Epithelial cell of proximal tubule (primary cell): ENCODE measurements at places on chromosomes 7 and 10. TPM values are rescaled to one million over a fixed set of nuclear protein-coding genes. Genes with fewer than 3 reads are reported as not detected.

GRCh38 chr10:71790749-71791440 is 17.6 kb upstream of the VSIR start:
- DNase-seq, result no peak

GRCh38 chr10:98255146-98255877 is 12.7 kb downstream of the LOXL4 start:
- DNase-seq, result no peak

DNA sequence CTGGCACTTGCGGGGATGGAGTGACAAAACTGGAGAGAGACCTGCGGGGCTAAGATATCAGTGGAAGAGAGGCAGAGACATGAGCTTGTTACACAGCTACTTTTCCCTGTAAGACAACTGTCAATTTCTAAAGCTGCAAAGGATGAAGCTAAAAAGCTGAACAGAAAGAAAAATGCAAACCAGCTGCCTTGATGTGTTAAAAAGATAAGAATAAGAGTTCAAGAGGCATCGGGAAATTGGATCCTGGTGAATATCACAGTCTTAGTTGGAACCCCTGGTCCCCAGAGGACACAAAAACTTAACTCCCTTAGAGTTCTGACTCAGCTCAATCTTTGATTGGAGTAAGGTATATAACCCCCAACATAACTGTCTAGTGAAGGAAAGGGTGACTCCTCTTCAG is 38.8 kb downstream of the VPS41 start:
- no peak for DNase-seq

DNA sequence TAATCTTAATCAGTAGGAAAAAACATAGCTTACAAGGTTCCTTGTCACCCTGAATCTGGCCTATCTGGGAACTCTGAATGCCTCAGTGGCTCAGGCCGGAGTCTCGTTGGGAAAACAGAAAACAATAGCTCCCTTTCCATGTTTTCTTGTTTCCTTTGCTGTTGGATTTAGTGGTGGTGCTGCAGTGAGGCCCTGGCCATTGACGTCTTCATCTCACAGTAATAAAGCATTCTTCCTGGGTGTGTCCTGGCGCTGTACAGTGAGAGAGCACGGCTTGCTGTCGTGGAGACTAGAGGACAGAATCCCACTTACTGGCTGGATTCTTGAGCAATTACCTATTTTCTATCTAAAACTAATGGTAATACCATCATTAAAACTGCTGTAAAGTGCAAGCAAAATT is 1.3 kb upstream of the SPOCK2 start:
- DNase-seq, result no peak

DNA sequence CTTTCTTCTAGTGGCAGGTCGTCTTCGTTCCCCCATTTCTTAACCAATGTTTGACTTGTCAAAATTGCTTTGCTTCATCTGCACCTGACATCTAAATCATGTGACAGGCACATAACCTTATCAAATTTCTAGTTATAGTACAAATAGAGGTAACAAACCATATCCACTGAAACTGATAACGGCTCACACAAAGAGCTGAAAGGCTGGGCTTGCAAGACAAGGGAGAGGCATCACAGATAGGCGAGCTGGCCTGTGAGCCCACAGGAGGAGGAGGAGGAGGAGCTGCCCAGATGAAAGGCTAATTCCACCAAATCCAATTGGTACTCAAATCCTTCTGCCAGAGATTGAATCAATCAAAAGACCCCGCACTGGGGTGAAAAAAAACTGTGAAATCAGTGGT is 80.2 kb upstream of the NEBL start:
- DNase-seq, result no peak

DNA sequence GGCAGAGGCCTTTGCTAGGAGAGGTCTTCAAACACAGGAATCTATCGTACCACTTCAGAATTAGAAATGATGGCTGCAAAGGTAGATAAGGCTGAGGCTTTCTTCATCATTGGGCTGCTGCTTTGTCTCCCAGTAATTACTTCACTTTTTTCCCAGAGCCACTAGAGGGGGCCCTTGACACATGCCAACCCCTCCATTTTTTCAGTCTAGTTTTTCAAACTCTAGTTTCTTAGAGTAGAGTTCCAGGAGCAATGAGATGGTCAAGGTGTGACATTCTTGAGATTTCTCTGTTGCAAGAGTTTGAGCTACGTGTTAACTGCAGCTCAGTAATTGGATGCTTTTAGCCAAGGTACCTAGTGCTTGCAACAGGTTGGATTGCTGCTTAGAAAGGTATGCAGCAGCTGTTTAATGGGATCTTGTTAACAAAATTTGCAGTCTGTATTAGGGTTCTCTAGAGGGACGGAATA is 33.8 kb upstream of the RBM20 start:
- peak; percentile 20 for DNase-seq

DNA sequence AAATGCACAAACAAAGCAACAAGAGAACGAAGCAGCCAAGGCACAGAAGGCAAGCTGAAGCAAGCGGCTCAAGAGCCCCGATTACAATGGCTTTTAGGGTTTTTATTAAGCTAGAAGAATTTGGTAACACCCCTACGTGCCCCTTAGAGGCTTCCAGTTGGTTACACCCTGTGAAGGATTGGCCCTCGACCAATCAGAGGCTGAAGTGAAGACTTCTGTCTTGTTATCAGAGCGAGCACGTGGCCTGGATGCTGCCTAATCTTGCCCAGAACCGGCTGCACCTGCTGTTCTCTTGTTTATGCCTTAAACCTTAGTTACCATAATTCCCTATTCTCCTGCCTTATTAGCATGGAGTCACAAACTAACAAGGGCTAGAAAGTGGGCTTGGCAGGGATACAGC is 21.4 kb downstream of the KCNK18 start:
- no peak for DNase-seq

DNA sequence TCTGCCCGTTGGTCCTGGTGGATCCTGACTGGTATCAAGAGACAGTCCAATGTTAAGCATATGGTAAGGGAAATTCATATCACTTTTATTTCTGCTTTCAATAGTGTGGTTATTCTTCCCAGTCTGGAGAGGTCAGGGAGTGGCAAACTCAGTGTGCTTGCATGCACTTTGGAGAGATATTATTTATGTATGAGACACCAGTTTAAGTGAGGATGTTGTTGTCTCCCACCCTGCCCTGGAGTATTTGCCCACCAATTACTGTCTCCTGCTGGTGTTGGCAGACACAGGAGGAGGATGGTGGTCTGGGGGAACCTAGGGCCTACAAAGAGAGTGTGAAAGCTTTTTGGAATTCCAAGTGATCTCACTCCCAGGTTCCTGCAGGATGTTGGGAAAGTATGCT is 59.7 kb downstream of the OR13A1 start:
- DNase-seq, result no peak

DNA sequence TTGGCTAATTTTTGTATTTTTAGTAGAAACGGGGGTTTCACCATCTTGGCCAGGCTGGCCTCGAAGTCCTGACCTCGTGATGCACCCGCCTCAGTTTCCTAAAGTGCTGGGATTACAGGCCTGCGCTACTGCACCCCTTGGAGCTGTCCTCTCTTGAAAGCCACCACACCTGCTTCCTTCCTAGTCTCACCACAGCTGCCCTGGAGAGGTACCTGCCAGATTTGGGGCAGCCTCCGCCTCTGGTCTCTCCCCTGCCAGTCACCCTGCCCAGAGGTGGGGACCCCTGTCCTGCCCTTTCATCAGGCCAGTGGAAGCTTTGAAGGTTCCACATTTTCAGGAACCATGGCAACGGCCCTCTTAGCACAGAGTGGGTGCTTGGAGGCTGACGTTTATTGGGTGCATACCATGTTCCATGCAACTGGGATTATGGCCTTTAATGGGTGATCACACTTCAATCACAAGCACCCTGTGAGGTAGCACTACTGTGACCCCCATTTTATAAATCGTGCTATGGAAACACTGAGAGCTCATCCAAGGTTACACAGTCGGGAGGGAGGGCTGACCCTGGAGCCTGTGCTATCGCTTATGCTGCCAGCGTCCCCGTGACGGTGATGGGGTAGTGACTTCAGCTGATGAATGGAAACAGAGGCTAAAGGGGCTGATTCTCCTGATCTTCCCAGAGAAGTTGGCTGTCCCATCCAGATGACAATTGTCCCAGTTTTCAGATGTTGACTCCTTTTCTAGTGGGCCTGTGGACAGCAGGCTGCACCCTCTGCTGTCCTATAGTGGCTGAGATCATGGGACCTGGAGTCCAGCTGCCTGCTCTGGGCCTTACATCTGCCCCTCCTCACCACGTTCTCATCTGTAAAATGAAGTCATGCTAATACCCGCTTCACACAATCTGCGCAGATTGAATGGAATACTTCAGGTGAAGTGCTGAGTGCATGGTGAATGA is 11.5 kb upstream of the FGFR2 start:
- DNase-seq, result no peak

- no peak for DNase-seq
Measured at GRCh38 chr10:110268442-110268841, 36.3 kb downstream of the SMNDC1 start.

Gene GIMAP1
- not detected in 2 replicates for total RNA-seq

Gene ASZ1
- total RNA-seq, result not detected in 2 replicates

Gene MOSPD3
- 12.1 and 17.0 TPM in 2 replicates for total RNA-seq
